ENCODE measurements at places on chromosomes 13 and 19. TPM values are rescaled to one million over a fixed set of nuclear protein-coding genes. Genes with fewer than 3 reads are reported as not detected.

CABP5 gene
- not detected for total RNA-seq

ELSPBP1 gene
- total RNA-seq = not detected

CD70 gene
- total RNA-seq = not detected

FGF14 gene
- total RNA-seq = 2.0 TPM

IRGC gene
- total RNA-seq = not detected

NLRP4 gene
- total RNA-seq = not detected

INTS6 gene
- 40.8 TPM for total RNA-seq

All from right lobe of liver (tissue), 6 donors.